ENCODE measurements at places on chromosomes 13 and 19.

- no peak for DNase-seq
Observed at GRCh38 chr13:114093118-114093517, 39.3 kb downstream of the RASA3 start.

DNA sequence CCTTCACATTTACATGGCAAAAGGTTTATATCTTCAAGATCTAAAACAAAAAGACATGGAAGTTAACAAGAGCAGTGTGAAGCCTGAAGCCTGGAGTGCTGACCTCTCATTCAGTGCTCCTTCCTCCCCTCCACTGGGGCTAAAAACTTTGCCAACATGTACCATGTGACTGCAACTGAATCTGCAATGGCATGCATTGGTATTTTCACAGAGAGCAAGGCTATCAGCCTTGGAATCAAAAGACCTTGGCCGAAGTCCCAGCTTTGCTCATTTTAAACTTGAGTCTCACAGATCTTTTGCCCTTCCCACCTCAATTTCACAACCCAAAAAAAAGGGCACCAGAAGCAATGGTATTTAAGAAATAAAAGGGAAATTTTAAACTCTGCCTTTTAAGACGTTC, 325.1 kb downstream of the DCT start:
- no peak for DNase-seq

DNA sequence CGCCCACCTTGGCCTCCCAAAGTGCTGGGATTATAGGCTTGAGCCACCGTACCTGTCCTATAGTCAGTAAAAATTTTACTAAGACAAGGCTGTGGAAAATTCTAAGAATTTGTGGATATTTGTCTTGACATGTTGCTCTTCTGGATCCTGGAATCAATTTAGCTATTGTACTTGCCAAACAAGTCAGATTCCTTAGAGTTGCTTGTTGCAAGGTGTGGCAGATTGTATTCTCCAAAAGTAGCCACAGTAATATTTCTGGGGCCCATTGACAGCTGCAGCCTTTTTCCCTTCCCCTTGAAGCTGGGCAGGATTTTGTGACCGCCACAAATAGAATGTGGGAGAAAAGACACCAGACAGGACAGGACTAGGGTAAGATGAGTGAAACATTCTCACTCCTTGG, 98.8 kb upstream of the TMTC4 start:
- DNase-seq = no peak

DNA sequence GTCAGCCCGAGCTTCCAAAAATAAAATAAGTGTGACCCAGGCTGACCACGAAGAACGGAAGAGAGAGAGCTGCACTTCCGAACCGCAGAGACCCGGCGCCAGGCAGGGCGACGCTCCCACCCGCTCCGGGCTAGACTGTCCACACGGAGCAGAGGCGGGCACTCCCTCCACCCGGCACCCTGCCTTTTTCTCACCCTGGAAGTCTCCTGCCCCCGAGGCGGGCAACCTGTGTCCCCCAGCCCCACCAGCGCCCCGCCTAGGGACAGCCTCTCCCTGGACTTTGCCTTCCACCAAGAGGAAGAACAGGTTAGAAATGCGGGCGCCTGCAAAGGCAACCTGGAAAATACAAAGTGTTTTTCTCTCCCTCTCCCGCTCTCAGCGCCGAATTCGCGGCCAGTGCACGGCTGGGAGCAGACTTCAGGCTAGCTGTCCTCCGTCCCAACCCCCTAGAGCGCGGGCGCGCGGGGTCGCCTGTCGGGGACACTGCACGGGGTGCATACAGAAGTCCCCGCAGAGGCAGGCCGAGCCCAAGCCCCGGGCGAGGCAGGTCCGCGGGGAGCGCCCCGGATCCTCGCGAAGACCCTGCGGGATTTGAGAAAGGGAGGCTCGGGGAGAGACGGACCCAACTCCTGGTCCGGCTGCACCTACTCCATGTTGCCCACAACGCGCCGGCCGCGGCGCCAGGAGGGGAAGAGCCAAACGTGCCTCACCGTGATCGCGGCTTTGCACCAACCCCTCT, 845 bp downstream of the SPRY2 start:
- peak; percentile 68 for DNase-seq

- no peak for DNase-seq
Observed at GRCh38 chr19:5231857-5232678, 108.5 kb downstream of the PTPRS start.

- DNase-seq = no peak
Observed at GRCh38 chr19:42185277-42185676, 32.2 kb downstream of the DEDD2 start.

DNA sequence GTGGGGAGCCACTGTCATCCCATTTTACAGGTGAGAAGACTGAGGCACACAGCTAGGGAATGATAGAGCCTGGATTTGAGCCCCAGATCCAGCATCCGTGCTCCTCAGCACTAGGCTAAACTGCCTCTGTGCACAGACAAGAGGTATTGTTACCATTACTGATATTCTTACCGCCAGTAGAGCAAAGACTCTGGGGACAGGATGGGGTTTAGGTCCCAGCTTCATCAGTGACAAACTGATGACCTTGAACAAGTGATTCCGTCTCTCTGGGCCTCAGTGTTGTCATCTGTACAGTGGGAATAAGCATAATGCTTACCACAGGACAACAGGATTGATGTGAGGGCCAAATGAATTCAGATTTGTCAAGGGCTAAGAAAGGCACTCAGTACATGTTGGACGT, 16.5 kb downstream of the AXL start:
- no peak for DNase-seq

- no peak for DNase-seq
Observed at GRCh38 chr13:96552559-96552958, 441.7 kb downstream of the OXGR1 start.

DNA sequence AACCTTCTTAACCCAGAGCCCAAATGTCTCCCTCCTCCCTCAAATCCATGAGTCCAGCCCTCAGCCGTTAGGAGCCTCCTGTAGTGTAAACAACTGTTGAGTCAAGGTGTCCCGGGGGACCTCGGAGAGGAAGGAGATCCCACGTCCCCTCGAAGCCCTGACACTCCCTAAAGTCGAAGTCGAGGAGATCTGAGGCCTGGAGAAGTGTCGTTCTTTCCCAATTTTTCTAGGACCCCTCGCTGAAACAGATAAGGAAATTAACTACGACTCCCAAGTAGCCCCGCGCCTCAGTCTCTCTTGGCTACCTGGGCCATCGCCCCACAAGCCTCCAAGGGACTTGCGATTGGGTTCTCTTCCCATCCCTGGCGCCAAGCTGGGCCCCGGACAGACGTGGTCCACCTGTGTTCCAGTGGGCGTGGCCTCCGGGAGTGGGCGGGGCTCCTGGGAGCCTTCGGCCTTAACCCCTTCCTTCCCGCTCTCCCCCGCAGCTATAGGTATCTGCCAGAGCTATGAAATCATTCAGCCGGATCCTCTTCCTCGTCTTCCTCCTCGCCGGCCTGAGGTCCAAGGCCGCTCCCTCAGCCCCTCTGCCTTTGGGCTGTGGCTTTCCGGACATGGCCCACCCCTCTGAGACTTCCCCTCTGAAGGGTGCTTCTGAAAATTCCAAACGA, 869 bp downstream of the GFY start:
- no peak for DNase-seq

GRCh38 chr19:51015691-51016267, 3.7 kb downstream of the KLK10 start:
- DNase-seq = no peak

DNA sequence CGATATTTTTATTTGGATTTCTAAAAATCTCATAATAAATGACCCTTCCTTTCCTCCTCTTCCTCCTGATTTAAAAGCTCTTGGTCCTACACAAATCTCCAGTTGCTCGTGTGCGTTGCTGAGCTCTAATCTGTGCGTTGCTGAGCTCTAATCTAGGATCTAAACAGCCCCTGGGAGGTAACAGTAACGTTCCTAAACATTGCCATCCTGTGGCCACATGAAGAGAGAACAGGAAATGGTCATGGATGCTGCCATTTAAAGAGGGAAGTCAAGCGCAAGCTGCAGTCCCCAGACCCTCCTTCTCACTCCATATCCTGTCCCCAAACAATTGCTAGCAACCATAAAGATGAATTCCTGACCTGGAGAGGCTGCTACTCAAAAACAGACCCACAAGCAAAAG, 170.8 kb downstream of the NUFIP1 start:
- DNase-seq = no peak

DNA sequence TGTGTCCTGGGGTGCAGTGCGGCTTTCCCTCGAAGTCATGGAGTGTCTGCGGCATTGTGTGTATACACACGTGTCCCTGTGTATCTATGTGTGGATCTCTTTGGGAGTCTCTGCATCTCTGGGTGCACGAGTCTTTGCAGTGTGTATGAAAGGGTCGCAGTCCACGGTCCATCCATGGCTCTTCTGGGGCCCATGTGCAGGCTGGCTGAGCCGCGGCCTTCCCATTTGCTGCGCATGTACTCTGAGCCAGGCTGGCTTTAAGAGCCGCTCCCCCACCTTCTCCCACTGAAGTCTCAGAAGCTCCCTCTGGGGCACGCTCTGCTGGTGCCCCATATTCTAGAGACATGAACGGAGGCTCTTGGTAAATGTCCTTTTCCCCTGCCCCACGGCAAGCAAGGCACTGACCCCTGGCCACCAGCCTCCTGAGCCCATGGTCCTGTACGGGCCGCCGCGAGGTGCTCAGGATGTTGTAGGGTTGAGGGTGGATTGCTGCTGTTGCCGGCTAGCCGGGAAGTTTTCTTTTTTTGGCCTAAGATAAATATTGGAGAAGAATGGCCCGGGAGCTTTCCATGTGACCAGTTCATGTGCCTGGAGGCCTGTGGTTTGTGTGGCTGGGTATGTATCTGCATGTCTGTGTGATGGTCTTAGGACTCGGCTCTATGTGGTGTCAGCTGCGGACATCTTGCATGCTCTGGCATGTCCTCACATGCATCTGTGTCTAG, 31.9 kb downstream of the PAK4 start:
- DNase-seq = no peak

DNA sequence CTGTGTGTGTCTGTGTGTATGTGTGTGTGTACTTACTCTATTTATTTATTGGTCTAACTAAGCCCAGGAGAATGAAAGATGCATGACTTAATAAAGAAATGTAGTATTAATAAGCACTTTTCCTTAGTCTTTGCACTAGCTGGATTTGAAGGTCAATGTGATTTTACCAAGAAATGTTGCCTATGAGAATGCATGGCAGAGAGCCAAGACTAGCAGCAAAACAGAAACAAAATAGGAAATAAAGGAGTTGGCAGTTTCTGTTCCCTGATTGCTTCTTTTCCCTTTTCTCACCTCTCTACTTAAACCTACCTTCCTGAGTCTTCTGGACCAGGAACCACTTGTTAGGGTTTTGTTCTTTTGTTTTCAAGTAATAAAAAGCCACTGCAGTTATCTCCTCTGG, 286.1 kb downstream of the KCTD12 start:
- DNase-seq = no peak

GRCh38 chr13:73715114-73715910, 418.9 kb downstream of the KLF12 start:
- no peak for DNase-seq

GRCh38 chr19:4972509-4973230, 3.8 kb downstream of the KDM4B start:
- DNase-seq = no peak

DNA sequence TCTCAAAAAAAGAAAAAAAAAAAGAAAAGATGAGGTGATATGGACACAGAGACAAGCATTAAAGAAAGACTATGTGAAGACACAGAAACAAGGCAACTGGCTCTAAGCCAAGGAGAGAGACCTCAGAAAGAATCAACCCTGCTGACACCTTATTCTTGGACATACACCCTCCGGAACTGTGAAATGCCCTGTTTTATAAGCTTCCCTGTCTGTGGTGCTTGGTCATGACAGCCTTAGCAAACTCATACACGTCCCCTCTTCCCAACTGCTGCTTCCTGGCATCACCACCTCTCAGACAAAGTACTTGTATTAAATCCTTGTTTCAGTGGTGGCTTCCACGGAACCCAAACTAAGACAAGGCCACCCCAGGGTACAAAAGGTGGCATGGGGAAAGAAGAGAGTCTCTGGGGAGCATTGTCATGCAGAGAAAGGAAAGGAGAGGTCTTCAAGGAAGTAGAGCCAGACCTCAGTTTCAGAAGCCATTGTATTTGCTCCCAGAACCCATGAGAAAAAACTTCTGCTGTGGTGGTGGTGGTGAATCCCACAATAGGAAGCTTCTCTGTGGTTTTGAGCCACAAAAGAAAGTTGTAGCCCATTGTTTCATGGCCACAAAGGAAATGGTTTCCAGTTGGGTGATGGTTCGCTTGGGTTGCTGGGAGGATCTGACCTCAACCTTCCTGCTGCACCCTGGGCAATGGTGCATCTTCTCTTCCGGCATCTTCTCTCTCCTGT, 16.3 kb upstream of the TSPAN16 start:
- no peak for DNase-seq

DNA sequence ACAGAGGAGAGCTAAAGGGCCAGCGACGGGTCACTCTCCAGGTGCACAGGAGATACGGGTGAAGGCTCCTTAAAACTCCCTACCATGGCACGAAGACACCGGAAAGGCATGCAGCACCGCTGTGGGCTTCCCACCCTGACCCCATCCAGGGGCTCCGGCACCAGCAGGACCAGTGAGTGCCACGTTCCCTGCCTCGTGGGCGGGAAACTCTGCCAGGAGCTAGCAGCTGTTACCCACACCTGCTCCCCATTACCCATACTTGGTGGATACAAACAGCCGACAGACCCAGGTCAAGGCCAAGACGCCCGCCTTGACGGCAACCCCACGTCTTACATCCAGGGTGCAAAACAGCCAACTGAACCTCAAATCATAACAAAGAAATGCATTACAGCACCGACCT, 56.7 kb downstream of the GNG7 start:
- no peak for DNase-seq

DNA sequence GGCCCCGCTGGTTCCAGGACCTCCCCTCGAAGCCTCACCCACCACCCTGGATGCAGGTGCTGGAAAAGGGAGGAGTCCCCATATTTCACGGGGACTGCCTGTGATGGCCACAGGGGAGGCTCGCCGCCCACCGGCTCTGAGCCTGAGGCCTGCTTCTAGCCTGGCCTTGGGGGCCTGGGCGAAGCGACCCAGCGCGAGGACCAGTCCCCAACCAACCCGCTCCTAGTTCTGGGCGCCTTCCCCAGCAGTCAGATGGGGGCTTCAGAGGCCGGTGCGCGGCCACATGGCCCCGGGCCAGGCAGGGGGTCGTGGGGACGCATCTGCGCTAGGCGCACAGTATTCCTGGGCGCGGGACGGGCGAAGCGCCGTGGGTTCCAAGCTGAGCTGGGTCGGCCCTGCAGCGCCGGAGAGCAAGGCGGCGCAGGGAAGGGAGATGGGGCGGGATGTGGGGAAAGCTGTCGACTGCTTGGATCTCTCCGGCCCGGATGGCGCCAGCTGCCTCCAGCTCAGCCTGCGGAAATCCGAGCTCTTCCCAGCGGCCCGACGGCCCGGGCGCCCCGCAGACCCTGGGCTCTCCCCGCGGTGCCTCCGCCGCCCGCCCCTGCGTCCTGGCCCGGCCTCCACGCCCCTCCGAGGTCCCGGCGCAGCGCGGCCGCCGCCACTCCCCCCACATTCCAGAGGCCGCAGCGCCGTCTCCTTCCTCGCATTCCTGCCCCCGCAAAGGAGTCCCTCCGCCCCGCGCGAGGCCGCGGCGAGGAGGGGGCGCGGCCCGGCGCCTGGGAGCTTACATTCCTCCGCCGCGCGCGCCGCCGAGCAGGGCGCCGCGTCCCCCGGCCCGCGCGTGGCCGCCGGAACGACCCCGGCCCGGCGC, at the start of gene WTIP:
TSS of gene WTIP (plus strand) at position 788 of the 871 bp plus-strand sequence. CDS start 217 bp downstream, outside the sequence.
- DNase-seq = peak; percentile 41
